ENCODE measurements at places on chromosomes 6 and 20.

DNA sequence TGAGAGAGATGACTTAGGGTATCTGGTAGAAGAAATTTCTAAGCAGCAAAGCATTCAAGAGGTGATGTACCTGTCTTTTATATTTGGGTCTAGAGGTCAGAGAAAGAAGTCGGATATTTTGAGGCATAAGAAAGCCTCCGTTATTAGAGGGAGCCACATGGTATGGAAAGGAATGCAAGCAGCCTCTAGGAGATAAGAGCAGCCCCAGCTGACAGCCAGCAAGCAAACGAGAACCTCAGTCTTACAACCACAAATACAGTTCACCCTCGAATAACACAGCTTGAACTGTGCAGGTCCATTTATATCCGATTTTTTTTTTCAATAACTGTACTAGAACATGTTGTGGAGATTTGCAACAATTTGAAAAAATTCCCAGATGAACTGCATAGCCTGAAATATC lies 190.7 kb upstream of the VGLL2 start:
- no peak for DNase-seq

DNA sequence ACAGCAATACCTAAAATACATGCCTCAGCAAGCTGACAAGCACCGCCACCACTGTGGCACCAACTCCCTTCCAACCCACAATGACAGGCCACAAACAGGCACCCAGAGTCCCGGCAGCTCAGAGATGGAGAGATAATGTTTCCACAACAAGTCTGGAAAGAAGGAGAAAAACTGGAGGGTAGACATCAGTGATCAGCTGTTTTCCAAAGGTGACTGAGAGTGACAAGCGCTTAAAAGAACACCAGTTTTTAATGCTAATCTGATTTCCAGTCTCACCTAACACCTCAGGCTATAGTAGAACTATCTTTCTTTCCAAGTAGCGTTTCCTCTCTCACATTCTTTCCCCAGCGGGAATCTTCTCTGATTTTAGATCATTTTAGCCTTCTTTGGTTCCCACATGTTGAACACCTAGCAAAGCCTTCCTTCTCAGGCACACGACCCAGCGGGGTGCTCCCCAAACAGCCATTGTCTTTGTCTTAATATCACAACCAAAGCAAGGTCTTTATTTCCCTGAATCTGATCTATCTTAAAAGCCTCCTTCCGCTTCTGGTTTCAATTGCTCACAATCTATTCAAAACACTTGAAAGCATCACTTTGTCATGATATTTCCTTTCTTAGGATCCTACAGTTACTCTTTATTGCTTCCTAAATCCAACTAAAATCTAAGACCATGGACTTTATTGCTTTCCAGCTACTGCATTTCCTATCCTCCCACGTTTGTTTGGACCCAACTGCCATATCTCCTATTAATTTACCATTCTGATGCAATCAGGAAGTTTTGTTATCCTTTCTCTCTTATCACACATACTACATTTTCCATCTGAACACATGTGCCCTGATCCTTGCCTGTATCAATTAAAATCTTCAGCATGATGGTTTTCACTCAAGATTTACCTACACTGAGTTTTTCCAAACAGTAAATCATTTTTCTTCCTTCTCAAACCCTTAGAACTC lies 282.7 kb downstream of the ADGB start:
- no peak for DNase-seq

DNA sequence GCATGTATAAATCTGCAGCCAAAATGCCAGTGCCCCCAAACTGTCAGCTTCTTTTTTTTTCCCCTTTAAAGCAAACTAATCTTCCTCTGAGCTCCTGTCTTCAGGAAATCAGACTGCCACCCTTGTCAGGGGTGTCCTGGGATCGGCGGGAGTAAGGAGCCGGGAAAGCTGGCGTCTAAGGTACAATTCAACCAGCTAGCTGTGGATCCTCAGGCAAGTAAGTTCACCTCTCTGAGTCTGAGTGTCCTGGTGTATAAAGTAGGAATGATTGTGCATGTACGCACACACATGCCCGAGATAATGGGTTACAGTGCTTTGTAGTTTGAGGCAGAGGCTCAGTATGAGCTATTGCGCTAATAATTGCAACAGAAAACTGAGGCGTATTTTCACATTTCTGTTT lies 98.3 kb downstream of the ANKRD60 start:
- no peak for DNase-seq

DNA sequence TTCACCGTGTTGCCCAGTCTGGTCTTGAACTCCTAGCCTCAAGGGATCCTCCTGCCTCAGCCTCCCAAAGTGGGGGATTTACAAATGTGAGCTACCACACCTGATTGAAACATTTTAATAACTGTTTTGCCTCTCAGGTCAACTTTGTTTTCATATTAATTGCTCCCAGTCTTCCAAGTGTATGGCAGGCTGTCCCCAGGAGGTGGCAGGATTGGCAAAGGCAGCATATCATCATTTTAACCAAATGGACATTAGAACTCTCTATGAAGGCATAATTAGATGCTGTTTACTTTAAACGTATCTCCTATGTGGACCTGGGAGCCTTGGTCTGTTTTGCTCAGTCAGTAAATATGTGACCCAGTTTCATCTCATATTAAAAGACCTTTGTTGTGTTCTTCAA lies 59.2 kb upstream of the CSE1L start:
- no peak for DNase-seq

- DNase-seq = no peak
Measured at GRCh38 chr6:72561629-72562028, 60.2 kb upstream of the KCNQ5 start.

- no peak for DNase-seq
Measured at GRCh38 chr6:163862701-163863100, 448.2 kb downstream of the QKI start.

All from germinal center (tissue), 1 donor.